Breast epithelium (tissue), 4 donors: ENCODE measurements at places on chromosomes 2 and 18. TPM values are rescaled to one million over a fixed set of nuclear protein-coding genes. Genes with fewer than 3 reads are reported as not detected.
A peak's percentile ranks its signal among the peaks of the same experiment; 100 is the strongest.

- no peak overlapping the region for H3K27ac ChIP-seq
- peaks cover 4% of the 10 kb centered on the region for H3K4me1 ChIP-seq
- no peaks in the 10 kb centered on the region for H3K27me3 ChIP-seq
- no peak overlapping the region for H3K4me3 ChIP-seq
- DNase-seq = no peak
These were observed 31.7 kb downstream of the CABLES1 start for GRCh38 chr18:23166891-23167541.

DNA sequence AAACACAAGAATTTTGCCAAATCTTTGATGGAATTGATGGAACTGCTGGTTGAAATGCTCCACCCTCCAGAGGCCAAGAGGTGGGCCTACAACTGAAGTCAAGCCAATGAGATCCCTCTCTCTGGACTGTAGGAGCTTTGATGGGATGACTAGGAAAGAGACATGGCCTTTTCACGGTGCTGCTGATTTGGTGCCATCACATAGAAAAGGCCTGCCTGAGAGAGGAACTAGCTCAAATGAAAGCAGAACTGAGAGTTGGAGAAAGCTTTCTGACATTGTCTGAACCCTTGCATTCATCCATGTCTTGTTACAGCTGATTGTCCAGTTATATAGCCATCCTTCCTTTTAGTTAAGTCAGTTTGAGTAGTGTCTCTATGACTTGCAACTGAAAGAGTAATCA, 283.8 kb upstream of the LYPD1 start:
- H3K36me3 ChIP-seq = no peaks in the 10 kb centered on the region
- H3K27ac ChIP-seq = no peak overlapping the region
- no peak overlapping the region for H3K4me3 ChIP-seq
- no peak for DNase-seq

- no peak overlapping the region for H3K27ac ChIP-seq
- H3K4me1 ChIP-seq = no peaks in the 10 kb centered on the region
- no peak overlapping the region for H3K4me3 ChIP-seq
- DNase-seq = no peak
- H3K27me3 ChIP-seq = no peaks in the 10 kb centered on the region
- no peaks in the 10 kb centered on the region for H3K36me3 ChIP-seq
These were observed 16.2 kb upstream of the LRATD1 start for GRCh38 chr2:14616342-14616741.

GRCh38 chr2:26575836-26576564, 65.2 kb downstream of the CIB4 start:
- no peaks in the 10 kb centered on the region for H3K4me1 ChIP-seq
- H3K27me3 ChIP-seq = peaks cover 12% of the 10 kb centered on the region

DNA sequence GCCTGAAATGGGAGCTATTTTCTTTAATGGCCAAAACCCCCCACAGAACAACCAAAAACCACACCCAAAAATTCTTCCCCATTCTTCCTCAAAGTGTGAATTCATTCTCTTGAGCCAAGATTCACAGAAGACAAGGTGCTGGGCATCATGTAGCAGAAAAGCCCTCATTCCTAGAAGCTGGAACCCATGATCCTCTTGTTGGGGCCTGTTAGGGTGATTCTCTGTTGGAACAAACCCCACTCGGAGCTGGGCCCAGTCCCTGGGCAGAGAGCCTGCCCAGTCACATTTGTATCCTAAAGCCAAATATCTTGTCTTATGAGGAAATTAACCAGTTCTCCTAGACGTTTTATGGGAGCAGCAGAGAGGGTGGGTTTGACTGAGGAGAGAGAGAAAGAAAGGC, 22.8 kb upstream of the VPS4B start:
- H3K36me3 ChIP-seq = no peaks in the 10 kb centered on the region
- H3K27ac ChIP-seq = peak overlapping the region; percentile 66
- H3K4me3 ChIP-seq = no peak overlapping the region
- DNase-seq = no peak
- H3K27me3 ChIP-seq = no peaks in the 10 kb centered on the region
- H3K4me1 ChIP-seq = no peaks in the 10 kb centered on the region

DNA sequence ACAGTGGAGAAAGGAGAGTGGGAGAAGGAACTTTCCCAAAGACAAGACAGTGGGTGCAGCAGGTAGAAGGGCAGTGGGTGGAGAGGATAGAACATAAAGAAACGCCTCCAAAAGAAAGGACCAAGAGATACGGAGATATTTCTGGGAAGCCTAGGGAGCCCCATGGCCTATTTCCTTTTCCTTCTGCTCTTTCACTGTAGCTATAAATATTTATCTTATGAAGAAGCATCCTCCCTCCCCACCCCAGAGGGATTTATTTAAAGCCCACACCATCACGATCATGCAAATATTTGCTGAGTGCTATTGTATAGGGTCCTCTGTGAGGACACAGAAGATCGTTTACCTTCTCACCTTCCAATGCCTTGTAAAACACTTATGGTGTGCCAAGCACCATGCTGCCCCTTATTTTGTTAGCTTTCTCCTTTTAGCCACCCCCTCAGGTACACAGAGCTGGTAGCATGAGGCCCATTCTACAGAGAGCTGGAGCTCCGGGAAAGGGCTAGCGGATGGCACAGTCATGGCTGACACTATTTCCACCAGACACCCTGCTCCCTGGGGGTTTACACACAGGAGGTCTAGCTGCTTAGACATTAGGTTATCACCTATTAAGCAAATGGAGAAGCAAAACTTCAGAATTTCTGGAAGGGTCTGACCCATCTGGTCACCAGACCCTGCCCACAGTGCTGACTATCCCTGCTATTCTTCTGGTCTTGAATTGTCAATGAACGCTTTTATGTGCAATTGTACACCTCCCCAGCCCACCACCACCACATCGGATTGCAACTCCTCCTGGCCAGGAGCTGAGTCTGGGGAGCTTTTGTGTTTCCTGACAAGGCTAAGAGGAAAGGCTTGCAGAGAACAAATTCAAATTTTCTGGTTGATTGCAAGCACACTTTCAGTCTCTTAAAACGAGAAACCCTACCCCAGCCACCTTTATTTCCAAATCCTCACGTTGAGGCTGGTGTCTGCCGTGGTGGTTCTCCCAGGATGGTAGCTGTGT, 91.8 kb upstream of the KLF7 start:
- no peaks in the 10 kb centered on the region for H3K27me3 ChIP-seq
- no peak for DNase-seq
- peak overlapping the region; percentile 69 for H3K27ac ChIP-seq

DNA sequence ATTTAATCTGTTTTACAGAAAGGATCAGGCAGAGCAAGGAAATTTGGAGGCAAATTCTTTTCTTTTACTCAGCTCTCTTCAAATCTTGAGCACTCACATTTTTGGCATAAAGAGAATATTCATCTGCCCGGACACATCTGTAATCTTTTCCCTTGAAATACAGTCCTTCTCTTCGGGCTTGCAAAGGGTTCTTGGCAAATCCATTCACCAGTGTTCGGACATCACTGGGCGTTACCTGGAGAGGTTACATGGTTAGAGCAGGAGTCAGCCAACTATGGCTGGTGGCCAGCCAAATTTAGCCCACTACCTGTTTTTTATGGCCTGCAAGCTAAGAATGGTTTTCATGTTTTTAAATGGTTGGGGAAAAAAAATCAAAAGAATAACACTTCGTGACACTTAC, 2.1 kb downstream of the PFN4 start:
- H3K4me1 ChIP-seq = no peaks in the 10 kb centered on the region
- H3K4me3 ChIP-seq = no peak overlapping the region
- no peak for DNase-seq
- no peak overlapping the region for H3K27ac ChIP-seq
- H3K27me3 ChIP-seq = no peaks in the 10 kb centered on the region
- H3K36me3 ChIP-seq = no peaks in the 10 kb centered on the region

DNA sequence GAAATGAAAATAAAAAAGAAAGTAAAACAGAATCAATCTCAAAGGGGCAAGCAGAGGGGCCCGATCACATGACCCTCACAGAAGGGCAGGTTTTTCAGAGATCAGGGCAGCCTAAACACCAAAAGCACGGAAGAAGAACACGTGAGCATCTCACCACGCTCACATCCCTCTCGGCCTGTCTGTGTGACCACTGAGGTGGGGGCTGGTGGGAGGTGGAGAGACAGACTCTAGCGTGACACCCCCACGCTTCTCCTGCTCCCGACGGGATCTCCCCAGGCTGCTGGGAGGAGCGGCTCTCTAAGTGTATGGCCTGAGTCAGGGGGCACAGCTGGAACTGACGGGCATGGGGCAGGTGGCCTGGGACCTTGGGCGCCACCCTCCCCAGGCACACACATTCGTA, 23.5 kb upstream of the MTERF4 start:
- H3K4me1 ChIP-seq = no peaks in the 10 kb centered on the region
- no peak for DNase-seq
- no peaks in the 10 kb centered on the region for H3K36me3 ChIP-seq
- H3K27ac ChIP-seq = no peak overlapping the region

DNA sequence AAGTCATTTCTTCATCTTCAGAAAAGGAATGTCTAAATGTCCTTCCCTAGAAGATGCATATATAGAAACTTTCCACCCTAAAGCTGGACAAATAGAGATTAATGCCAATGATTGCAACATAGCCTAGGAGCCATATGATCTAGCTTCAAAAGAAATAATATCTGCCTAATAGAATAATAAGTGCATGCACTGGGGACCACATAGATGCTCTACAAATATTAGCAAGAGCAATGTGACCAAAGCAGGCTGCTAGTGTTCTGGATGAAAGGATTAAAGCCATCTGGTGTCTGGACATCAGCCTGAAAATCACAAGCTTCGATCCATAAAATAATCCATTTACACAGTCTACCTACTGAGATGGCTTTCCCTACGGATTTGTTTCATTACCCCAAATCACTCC, 280.1 kb upstream of the KLHL14 start:
- H3K36me3 ChIP-seq = no peaks in the 10 kb centered on the region
- no peaks in the 10 kb centered on the region for H3K4me1 ChIP-seq
- DNase-seq = no peak
- no peak overlapping the region for H3K27ac ChIP-seq
- H3K27me3 ChIP-seq = no peaks in the 10 kb centered on the region

GRCh38 chr2:100043891-100044255, 98.5 kb downstream of the AFF3 start:
- no peak overlapping the region for H3K27ac ChIP-seq
- no peaks in the 10 kb centered on the region for H3K36me3 ChIP-seq
- DNase-seq = no peak
- no peak overlapping the region for H3K4me3 ChIP-seq

CYP1B1 gene
- total RNA-seq = 166 TPM

FAM161A gene
- 3.5 TPM for total RNA-seq

SERPINB4 gene
- total RNA-seq = not detected
